ENCODE measurements at places on chromosomes 12 and 14. TPM values are rescaled to one million over a fixed set of nuclear protein-coding genes. Genes with fewer than 3 reads are reported as not detected.

SLCO1B1 gene
- total RNA-seq, result not detected

WNT1 gene
- total RNA-seq, result not detected

DNA sequence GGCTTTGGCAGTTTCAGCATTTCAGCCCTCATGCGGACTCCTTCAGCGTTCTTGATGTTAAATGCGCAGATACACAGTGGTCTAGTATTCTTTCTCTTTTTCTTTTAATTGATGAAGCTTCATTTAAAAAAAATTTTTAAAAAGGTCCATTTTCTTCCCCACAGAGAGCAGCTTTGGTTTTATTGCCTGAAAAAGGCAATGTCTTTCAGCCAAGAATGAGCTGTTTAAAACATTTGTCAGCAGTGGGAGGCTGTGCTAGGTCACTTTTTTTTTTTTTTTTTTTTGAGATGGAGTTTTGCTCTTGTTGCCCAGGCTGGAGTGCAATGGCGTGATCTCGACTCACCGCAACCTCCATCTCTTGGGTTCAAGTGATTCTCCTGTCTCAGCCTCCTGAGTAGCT, 13.5 kb downstream of the KMT5A start:
- no peak for DNase-seq

GRCh38 chr14:91484186-91484585, 25.9 kb downstream of the PPP4R3A start:
- DNase-seq, result no peak

GRCh38 chr14:32703183-32703621, 235.5 kb upstream of the NPAS3 start:
- DNase-seq, result no peak

RIN3 gene
- 23.4 TPM for total RNA-seq

DNA sequence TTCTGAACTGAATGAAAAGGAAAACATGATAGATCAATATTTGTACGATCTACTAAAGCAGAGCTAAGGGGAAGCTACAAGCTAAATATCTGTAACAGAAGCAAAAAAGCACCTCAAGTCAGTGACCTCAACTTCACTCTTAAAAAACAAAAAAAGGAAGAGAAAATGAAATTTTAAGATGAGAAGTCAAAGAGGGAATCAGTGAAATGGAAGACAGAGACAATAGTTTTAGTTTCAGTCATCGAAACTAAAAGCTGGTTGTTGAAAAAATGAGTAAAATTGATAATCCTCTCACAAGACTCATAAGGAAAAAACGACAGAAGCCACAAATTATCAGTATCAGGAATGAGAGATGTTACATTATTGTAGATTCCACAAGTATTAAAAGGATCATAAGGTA, 11.9 kb upstream of the SLC2A13 start:
- no peak for DNase-seq

AKAP6 gene
- 6.2 TPM for total RNA-seq

E2F7 gene
- total RNA-seq, result not detected

ANO2 gene
- 4.4 TPM for total RNA-seq

DNA sequence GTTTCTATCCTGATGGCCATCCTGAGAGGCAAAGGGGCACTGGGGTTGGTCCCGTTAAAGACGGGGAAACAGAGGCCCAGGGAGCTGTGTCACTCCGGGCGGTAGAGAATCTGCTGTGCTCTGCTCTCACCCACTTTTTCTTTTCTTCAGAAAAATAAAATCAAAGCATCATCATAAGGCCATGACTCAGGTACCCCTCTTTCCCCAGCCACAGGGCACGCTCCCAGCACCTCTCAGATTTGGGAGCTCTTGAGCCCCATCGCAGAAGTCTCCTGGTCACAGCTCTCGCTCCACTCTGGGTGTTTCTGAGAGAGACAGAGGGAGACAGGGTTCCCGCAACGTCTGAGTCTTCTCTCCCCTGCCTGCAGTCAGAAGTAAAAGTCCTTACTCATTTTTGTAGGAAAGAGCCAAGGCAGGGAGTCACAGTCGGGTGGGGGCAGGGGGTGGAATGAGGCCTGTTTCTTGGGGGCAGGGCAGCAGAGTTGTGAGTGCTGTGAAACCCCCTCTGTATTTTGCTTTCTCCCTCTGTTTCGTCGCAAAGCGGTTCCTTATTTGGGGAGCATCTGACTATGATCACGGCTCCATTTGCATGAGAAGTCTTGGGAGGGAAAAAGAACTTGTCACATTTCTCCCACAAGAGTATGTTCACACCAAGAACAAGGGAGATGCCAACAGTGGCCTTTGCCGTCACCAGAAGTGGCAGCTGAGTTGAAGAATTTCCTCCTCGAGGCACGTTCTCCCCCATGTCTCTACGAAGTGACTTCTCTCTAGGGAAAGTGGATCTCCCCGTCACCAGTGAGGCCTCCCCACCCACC, 139.0 kb downstream of the BCL11B start:
- no peak for DNase-seq

DNA sequence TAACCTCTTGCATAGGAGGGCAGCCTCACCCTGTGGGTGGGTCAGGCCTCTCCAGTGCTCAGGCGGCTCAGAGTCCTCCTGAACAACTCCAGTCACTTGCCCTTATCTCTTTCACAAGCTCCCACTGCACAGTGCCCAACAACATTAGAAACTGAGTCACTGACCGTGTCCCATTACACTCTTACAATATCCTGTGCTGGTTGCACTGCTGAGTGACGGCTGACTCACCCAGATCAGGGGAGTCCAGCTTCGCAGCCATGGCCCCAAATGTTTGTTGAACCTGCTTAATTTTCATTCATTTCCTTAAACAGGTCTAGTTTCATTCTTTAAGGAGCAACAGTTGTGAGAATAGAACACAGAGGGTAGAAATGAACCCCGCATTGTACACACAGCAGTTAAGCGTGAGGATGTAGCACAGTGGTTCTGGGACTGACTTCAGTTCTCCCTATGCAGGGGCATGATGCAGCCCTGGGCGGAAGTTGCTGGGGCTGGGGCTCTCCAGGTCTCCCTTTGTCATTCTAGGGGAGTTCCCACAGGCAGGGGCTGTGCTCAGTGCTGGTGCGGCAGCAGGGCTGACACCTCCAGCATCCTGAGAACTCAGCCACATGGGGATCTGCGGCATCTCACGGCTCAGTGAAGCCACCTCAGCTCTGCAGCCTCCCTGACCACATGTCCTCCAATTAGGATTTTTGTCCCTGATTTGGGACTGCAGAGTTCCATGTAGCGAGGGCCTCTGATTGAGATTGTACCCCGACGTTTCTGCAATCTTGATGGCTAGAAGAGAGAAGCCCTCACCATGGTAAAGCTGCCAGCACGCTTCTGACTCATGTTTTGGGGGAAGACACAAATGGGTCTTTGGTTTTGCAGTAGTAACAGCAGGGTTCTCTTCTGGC, 16.1 kb downstream of the GPR68 start:
- DNase-seq, result no peak

DNA sequence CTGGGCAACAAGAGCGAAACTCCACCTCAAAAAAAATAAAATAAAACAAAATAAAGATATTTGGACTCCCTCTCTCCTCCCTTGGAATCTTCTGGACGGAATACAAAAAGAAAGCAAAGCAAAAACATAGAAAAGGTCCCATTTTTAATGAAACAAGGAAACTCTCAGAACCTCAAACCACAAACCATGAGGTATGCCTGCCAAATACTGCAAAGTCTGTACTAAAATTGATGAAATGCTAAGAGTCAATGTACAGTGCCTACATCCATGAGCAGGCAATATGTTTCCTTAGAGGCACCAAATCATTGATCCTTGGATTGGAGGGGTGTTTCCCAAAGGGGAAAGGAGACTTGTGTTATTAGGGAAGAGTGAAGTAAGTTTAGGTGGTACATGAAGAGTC, 8.2 kb upstream of the RPS6KA5 start:
- no peak for DNase-seq

DNA sequence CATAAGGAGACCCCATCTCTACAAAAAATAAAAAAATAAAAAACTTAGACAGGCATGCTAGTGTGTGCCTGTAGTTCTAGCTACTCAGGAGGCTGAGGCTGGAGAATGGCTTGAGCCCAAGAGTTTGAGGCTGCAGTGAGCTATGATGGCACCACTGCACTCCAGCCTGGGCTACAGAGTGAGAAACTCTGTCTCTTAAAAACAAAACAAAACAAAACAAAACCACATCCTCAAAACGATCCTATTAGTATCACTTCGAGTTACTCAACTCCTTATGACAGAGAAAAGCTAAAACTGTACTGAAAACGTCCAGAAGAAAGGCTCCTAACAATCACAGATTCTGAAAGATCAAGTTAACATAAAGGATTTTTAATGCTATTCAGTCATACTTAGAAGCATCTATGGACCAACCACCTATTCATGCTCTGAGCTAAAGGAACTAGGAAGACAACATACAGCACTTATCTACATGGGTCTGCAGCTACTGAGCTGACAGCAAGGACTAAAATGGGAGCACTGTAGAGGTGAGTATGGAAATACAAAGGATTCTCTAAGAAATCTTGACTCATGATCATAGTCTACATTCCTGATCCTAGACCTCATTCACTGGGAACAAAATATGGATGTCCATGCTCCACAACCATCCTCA, 75.3 kb upstream of the DUSP6 start:
- no peak for DNase-seq

KRT79 gene
- total RNA-seq, result not detected

PRR4 gene
- 1.2 TPM for total RNA-seq

DNA sequence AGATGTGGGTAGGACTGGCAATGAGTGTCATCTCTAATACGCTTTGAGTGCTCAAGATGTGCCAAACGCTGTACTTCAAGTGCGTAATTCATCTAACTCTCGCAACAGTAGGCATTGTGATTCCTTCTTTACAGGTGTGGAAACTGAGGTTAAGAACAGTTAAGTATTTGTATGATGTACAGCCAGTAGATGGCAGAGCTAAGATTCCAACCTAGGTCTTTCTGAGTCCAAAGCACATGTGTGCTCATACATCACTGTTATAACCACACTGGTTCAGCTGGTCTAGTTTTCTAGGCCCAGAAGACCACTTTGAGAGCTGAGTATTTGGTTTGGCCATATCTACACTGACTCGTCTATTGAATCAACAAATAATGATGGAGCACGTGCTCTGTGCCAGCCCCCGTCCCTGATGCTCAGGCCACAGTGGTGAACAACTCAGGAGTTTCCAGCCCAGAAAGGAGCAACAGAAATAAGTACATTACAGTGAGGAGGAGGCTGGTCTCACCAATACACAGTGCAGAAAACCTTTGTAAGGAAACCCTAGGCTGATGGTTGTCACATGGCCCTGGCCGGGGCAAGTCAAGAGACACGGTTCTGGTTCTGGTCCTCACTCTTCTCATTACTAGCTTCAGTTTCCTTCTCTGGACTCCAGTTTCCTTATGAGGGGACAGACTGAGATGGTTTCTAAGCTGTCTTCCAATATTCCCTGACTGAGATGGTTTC, 69.3 kb upstream of the SCN8A start:
- DNase-seq, result no peak

IL23A gene
- not detected for total RNA-seq

DNA sequence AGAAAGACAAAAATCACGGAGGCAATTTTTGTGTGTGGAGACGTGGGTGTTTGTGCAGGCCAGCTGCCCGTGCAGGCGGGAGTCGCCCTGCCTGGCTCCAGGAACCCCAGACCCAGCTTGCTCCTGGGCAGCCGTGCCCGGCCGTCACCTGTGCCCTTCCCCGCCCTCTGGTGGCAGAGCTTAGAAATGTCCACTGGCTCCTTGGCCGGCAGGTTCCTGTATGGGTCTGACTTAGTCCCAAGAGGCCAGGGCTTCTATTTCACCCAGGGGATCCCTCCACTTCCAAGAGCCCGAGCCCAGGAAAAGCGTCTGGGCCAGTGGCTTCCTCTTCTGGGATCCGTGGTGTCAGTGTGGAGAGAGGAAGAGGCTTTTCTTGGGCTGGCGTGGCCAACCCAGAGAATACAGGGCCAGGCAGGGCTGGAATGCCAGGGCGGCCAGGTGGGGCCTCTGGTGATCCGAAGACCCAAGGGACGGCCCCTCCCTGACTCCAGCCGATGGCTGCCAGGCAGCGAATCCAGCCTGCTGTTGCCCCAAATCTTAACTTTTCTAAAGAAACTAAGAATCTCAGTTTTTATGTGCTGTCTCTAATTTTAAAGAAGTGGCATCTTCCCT, 120.9 kb downstream of the TMEM132C start:
- DNase-seq, result peak; percentile 36

CCDC196 gene
- not detected for total RNA-seq

DNA sequence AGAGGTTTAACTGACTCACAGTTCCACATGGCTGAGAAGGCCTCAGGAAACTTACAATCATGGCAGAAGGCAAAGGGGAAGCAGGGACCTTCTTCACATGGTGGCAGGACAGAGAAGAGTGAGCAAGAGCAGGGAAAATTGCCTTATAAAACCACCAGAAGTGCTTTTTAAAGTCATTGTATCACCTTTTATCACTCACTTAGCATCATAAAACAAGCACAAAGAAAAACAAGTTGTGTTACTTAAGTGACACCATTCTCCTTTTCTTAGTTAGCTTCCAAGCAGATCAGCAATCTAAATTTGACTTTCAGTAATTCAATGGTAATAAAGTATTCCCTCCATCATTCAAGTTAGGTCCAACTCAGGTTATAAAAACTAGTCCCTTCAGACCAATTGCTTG, 28.5 kb downstream of the OSBPL8 start:
- no peak for DNase-seq

- DNase-seq, result no peak
Observed at GRCh38 chr14:98819867-98820206, 452.2 kb downstream of the BCL11B start.

DNA sequence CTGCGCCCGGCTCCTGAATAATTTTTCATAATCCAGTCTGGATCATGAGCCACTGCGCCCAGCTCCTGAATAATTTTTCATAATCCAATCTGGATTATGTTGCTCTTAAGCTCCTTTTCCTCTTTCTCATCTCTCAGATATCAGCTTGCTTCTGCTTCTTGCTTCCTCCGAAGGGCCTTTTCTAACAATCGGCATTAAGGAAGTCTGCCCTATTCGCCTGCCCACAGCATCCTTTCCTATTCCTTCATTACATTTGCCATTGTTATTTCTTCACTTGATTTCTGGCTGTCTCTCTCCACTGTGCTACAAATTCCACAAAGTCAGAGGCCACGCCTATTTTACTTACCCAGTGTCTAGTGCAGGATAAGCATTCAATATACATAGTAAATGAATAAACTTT, 83.5 kb downstream of the TTC7B start:
- DNase-seq, result no peak

GRCh38 chr12:85781766-85782165, 54.4 kb downstream of the RASSF9 start:
- DNase-seq, result no peak

- DNase-seq, result no peak
Observed at GRCh38 chr12:31355747-31356107, 29.8 kb upstream of the SINHCAF start.

DNA sequence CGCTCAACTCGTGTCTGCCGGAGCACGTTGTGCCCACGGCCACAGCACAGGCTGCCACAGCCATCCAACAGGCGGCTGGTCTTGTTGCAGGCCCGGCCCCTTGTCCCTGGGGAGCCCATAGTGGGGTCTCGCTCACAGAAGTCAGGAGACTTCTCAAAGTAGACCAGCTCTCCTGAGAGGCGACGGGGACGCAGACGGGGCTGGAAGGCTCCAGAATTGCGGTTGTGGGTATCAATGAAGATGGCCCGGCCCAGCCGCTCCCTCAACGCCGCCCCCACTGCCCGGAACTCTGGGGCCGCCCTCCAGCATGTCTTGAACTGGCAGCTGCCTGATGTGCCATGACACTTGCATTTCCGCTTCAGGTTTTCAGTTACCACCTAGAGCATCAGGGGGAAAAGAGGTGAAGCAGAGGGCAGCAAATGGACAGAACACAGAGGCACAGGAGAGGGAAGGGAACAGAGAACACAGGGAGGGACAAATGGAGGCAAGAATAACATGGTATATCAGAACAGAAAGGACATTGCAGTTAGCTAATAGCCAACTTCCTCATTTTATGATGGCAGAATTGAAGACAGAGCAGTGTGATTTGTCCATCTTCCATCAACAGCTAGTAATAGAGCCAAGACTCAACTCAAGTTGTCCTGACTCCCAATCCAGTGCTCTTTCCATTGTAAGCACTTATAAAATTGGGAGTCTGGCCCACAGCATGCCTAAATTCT, 5.2 kb downstream of the WNT10B start:
- DNase-seq, result no peak
